Gastrocnemius medialis (tissue), 4 donors: ENCODE measurements at places on chromosomes 1 and 21.

DNA sequence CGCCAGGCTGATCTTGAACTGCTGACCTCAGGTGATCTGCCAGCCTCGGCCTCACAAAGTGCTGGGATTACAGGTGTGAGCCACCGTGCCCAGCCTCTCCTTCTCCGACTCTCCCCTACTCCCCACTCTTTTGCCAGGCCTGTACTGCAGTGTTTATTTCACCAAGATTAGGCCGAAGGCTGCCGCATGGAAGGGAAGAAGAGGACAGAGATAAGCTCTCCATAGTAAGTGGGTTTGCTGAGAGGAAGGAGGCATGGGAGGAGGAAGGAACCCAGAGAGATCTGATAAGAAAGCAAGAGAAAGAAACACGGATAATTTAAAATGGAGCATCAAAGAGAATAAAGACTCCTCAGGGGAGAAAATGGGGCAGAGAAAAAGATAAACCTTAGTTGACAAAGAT, 8.7 kb downstream of the PTCH2 start:
- DNase-seq = no peak

GRCh38 chr21:38984568-38984967, 178.8 kb downstream of the ETS2 start:
- DNase-seq = no peak

DNA sequence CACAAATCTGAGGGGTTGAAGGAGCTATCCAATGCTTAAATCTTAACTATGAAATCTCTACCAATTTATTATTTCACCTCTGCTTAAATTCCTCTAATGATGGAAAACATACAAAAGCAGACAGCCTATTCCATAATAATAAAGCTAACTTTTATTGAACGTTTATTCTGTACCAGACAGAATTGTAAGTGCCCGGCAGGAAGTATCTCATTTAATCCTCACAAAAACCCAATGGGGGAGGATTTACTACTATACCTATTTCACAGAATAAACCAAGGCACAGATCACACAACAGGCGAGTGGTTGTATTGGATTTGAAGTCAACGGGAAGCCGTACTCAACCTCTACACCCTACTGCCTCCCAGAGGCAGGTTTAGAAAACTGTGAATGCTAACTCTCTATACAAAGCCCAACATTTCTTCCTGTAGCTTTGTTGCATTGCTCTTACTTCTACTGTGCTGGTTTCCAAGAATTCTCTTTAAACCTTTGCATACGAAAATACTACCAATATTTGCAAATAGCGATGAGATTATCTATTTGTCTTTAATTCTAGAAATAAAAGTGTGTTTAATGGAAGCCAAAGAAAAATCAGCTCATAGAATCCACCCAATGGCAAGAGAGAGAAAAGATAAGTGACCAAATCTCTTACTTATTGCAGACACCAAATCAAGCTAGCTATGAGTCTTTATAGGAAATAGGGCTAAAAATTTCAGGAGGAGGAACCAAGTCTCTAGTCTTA, 33.5 kb upstream of the C1orf53 start:
- no peak for DNase-seq

GRCh38 chr1:13662493-13662892, 37.5 kb upstream of the PRDM2 start:
- peak; percentile 39 for DNase-seq
